ENCODE measurements at places on chromosomes 5 and 9.
A peak's percentile ranks its signal among the peaks of the same experiment; 100 is the strongest.

- DNase-seq = peak; percentile 65
Measured at GRCh38 chr9:91681461-91682305, 258.1 kb upstream of the NFIL3 start.

- DNase-seq = no peak
Measured at GRCh38 chr9:134209731-134210311, 45.5 kb upstream of the RNU6ATAC start.

DNA sequence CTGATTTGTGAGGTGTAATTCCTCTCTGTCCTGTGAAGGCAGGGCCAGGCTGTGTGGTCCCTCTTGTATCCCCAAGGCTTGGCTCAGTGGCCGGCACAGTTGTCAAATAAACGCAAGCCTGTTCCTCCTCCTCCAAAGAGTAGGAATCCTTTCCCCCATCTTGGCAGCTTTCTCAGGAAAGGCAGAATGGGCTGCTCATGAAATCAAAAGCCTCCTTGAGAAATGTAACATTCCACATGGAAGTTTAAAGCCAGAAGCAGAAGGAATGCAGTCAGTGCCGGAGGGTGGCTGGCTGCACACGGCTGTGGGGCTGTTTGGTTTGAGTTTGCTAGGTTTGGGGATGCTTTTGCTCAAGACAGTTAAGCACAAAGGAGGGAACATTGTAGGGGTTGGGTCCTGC lies 34.5 kb upstream of the MED10 start:
- no peak for DNase-seq

GRCh38 chr9:90974016-90974415 lies 172.4 kb downstream of the SYK start:
- no peak for DNase-seq

- DNase-seq = no peak
Measured at GRCh38 chr5:146731909-146732659, 146.5 kb downstream of the PPP2R2B start.

DNA sequence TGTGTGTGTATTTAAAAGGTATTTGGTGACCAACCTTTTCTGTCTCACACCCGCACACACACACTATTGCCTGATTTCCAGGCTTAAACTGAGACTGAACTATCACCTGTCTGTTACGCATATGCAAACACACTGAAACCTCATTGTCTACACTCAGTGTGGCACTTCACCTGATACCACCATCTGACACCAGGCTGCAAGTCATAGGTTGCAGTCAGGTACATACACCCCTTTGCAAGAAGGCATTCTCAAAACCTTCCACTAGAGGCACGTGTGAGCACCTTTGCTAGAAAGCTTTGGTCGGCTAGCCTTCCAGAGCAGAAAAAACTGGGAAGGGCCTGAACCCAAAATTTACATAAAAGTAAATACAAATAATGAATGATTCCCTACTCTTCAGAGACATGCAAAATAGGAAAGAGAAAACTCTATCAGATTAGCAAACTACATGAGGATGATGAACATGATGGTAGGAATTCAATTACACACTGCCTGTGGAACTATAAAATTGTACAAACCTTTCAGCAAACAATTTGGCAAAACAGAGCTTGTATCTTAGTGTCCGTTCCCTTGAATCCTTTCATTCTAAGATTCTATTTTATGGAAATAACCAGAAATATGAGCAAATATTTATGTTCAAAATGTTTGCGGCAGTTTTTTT lies 5.9 kb upstream of the FOXD1 start:
- DNase-seq = peak; percentile 34

DNA sequence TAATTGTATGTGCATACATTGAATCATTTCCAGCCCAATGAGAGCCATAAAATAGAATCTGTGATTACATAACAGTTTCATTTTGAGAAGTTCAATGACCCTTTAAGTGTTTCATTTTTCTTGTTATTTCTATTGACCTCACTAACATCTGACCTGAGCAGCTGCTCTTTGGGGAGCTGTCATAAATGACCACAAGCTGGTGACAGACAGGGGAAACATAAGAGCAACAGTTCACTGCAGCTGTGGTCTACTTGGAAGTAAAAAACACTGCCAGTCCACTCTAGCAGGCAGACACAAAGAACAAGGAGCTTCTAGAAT lies 265.4 kb downstream of the DTWD2 start:
- no peak for DNase-seq

DNA sequence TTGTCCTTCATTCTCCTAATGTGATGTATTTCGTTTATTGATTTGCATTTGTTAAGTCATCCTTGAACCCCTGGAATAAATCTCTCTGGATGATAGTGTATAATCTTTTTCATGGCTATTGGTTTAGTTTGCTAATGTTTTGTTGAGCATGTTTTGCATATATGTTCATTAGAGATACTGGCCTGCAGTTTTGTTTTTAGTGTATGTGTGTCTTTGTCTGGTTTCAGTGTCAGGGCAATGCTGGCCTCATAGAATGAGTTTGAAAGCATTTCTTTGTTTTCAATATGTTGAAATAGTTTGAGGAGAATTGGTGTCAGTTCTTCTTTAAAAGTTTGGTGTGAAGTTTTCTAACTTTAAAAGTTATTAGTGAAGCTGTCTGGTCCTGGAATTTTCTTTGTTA lies 149.6 kb upstream of the ATP10B start:
- no peak for DNase-seq

DNA sequence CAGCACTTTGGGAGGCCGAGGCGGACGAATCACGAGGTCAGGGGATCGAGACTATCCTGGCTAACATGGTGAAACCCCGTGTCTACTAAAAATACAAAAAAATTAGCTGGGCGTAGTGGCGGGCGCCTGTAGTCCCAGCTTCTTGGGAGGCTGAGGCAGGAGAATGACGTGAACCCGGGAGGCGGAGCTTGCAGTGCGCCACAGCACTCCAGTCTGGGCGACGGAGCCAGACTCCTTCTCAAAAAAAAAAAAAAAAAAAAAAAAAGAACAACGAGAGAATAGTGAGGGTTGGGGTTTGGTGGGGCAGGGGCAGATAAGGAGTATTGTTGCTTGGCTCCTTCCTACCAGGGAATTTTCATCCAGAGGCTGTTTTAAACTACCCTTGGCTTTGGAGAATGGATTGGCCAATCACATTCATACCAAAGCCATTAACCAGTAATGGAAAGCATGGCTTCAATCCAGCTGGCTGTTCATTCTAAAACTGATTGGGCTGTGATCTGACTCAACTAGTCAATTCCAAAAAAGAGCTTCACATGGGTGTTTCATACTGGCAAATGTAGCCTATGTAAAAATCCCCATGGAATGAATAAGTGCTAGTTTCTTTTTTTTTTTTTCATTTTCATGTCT lies 64.4 kb downstream of the PLCXD3 start:
- no peak for DNase-seq

GRCh38 chr5:180594311-180595045 lies 3.2 kb upstream of the SCGB3A1 start:
- no peak for DNase-seq
